ENCODE measurements at places on chromosomes 11 and 22.

GRCh38 chr22:32533265-32534111 lies 58.9 kb downstream of the FBXO7 start:
- DNase-seq, result no peak

- no peak for DNase-seq
Measured at GRCh38 chr11:129291546-129291945, 84.1 kb upstream of the BARX2 start.

GRCh38 chr11:23134627-23135026 lies 274.4 kb upstream of the CCDC179 start:
- no peak for DNase-seq

GRCh38 chr11:1921574-1922141 lies 2.2 kb downstream of the TNNT3 start:
- no peak for DNase-seq

GRCh38 chr11:15770798-15771414 lies 585.4 kb downstream of the SOX6 start:
- peak; percentile 7 for DNase-seq

DNA sequence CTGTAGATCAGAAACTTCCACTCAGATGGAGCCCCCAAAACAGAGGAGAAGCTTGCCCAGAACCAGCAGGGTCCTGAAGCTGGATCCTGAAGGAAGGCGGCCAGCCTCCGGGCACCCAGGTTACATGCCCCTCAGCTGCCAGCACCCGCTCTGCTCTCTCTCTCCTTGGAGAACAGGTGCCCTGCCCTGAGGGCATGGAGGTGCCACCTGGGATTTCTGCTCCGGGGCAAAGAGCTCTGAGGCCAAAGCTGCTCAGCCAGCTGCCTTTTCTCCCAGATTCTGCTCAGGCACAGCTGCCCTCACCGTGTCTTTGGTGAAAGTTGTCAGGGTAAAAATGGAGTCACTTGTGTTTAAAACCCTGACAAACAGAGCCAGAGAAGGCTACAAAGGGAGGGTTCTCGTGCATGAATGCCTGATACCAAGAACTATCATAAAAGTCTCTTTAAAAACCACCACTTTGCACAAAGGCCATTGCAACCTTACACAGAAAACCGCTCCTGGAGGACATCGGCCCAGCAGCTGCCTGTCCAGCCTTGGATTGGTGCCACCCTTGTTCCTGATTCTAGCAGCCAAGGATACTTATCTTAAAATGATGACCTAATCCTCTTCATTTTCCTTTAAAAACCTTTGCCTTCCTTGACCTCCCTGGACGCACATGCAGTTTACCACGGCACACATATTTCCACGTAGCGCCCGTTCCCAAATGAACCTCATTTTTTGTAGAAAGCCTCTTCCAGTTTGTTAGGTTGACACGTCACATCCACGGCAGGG lies 140.0 kb downstream of the CACNA1I start:
- no peak for DNase-seq

DNA sequence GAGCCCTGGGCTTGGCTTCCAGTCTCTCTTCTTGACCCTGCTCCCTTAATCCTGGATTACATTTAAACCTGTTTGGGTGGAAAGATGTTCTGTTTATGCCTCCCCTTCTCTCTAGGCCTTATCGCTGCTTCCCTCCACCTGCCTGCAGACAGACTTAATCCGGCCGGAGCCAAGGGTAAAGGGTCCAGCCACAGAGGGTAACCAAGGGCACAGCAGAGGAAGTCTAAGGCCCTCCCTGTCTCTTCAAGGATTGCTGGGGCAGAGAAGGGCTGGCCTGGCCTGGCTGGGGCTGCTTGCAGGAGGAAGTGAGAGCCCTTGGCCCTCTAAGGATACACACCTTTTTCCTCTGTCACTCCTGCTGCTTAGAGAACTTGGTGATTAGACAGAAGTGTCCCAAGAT lies 2.1 kb downstream of the GAL3ST3 start:
- DNase-seq, result no peak

DNA sequence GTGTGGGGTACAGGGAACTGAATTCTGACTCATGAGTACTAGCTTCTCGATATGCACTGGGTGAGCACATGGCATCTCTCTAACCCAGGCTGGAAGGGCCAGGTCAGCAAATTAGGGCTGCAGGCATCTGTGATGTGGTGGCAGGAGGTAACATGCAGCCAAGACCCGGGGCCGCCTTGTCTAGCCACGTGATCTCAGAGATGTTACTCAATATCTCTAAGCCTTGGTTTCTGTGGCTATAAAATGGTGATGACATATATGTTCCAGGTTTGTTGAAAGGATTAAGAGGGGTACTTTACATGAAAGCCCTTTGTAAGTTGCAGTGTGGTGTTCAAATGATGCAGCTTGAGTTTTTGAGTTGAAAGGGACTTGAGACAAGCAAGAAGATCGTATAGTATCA lies 3.2 kb downstream of the ST14 start:
- DNase-seq, result no peak

- DNase-seq, result peak; percentile 80
Measured at GRCh38 chr11:35615921-35616900, 2.0 kb upstream of the FJX1 start.

GRCh38 chr11:119673759-119674336 lies 55.2 kb downstream of the NECTIN1 start:
- DNase-seq, result no peak

- DNase-seq, result no peak
Measured at GRCh38 chr22:36900880-36901279, 12.5 kb upstream of the CSF2RB start.

Measured in NCI-H526 treated with DMSO at 0.1 percent for 48 hours (cell line).